ENCODE measurements at places on chromosomes 7 and 10.

- no peak for DNase-seq
Observed at GRCh38 chr10:93758891-93759410, 1.2 kb downstream of the LGI1 start.

GRCh38 chr7:149067869-149068268, 22.6 kb downstream of the ZNF786 start:
- DNase-seq, result no peak

- DNase-seq, result peak; percentile 60
Observed at GRCh38 chr7:150903606-150904005, 51.3 kb downstream of the AOC1 start.

- DNase-seq, result no peak
Observed at GRCh38 chr10:17307123-17307522, 79.1 kb downstream of the VIM start.

DNA sequence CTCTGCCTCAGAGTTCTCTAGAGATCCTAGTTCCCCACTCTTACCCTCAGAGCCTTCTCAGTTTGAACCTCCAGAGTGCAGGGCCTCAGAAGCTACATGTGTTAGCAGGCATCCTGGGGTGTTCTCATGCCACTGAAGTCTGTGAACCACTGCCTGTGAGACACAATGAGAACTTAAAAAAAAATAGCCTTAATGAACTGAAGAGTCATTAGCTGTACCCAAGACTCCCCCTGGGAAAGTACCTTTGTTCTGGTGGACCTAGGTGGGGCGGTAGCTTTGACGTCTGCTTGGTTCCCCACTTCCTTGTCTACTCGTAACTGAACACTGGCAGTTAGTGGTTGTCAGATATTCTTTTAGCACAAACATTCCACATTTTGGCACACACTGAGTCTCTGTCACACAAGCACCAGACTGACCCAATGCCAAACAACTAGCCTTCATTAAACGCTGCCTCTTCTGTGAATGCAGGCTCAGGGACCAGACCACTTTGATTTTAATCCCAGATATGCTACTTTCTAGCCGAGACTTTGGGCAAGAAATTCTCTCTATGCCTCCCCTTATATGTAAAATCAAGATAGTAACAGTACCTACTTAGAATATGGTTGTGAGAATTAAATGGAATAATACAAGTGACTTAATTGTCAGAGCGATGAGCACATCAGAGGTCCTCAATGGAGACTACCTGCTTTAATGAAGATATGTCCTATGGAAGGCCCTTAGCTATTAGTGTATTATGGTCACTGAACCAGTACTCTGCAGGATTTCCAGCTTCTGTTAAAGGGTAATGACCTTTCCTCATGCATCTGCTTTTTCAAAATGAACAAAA, 75.3 kb upstream of the CC2D2B start:
- DNase-seq, result no peak

- DNase-seq, result no peak
Observed at GRCh38 chr10:67864607-67865371, 19.7 kb upstream of the SIRT1 start.

GRCh38 chr10:86327954-86328725, 38.5 kb downstream of the GRID1 start:
- no peak for DNase-seq

DNA sequence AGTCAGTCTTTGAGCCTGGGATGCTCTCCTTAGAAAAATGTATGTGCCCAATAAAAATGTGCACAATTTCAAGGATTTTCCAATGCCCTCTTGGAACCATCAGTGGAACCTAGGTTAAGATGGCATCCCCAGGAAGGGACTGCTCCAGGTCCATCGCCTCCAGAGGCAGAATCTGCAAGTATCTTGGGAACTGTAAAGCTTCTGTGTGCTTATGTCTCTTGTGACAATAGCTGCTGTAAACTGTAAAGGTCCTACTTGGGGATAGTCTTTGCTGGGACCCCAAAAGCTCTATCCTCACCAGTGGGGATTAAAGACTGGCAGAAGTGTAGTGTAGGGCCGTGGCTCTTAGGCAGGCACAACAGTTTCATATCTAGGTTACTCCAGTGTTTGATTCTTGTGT, 11.9 kb downstream of the DUSP5 start:
- DNase-seq, result no peak

DNA sequence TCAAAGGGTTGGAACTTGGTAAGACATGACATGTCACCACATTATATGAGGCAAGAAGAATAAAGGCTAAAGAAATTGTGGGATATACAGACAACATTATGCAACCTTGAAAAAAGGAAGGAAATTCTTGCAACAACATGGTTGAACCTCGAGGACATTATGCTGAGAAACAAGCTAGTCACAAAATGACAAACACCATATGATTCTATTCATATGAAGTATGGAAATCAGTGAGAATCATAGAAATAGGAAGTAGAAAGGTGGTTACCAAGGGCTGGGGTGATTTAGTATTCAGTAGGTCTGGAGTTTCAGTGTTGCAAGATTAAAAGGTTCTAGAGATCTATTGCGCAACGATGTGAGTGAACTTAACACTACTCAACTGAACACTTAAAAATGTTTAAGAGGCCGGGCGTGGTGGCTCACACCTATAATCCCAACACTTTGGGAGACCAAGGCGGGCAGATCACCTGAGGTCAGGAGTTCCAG, 126.9 kb upstream of the TBX20 start:
- DNase-seq, result no peak

DNA sequence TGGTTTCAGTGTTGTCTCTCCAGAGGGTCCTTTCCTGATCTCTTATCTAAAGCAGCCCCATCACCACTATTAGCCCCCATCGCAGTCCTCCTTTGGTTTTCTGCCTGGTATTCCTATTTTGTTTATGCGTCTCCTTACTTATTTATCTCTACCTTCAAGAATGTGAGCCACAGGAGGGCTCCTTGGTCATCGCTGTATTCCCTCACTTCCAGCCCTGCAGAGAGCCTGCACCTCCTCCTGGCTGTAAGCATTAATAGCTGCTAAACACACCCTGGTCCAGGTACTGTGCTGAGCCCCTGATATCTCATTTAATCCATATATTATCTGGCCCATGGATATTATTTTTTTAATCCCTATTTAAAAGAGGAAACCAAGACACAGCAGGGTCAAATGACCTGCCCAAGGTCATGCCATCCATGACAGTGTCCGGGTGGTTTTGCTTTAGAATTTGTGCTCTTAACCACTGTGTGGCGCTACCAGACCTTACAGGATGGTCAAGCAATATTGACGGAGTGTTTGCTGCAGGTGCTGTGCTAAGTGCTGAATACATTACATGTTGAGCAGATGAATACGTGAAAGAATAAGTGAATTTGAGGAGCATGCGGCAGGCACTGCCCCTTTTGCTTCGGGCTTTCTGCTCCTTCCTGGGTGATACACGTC, 227.2 kb downstream of the ADAM12 start:
- DNase-seq, result no peak

DNA sequence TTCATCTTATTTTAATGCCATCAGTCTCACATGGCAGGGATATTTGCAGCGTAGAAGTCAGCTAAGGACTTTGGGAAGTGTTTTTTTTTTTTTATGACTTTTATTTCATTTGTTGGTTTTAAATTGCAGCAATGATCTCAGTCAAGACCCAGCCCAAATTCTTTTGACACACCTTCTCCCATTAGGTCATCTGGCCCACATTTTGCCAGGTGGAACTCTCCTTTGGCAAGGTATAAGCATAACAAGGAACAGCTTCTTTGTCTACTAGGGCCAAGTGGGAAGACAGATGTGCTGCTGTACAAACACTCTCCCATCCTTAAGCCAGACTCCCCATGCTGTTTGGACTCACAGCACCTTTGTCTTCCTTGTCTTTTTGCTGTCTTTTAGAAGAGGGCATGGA, 41.8 kb downstream of the PLEKHA8 start:
- no peak for DNase-seq

DNA sequence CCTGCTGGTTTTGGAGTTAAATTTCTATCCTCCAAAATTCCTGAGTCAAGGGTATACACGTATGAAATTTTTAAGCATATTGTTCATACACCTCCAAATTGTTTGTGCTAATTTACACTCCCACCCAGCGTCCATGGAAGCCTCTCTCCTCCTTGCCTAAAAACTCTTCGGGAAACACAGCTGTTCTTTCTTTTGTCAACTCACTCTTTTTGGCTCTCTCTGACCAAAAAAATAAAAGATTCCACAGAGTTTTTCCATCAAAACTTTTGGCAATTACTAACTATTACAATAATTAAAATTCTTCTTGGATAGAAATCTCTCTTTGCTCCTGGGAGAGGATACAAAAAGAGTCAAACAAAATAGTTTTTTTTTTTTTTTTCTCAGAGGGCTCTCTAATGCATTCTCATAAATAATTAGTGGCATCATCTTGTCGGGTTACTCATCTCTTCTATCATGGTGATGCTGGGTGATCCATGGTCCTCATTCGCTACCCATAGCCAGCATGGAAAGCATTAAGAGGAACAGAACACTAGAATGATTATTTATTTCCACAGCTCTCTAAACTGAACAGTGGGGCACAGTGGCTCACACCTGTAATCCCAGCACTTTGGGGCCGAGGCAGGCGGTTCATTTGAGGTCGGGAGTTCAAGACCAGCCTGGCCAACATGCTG, 310.7 kb downstream of the SFMBT2 start:
- DNase-seq, result no peak

- DNase-seq, result no peak
Observed at GRCh38 chr10:34824870-34825269, 9.8 kb upstream of the PARD3 start.

DNA sequence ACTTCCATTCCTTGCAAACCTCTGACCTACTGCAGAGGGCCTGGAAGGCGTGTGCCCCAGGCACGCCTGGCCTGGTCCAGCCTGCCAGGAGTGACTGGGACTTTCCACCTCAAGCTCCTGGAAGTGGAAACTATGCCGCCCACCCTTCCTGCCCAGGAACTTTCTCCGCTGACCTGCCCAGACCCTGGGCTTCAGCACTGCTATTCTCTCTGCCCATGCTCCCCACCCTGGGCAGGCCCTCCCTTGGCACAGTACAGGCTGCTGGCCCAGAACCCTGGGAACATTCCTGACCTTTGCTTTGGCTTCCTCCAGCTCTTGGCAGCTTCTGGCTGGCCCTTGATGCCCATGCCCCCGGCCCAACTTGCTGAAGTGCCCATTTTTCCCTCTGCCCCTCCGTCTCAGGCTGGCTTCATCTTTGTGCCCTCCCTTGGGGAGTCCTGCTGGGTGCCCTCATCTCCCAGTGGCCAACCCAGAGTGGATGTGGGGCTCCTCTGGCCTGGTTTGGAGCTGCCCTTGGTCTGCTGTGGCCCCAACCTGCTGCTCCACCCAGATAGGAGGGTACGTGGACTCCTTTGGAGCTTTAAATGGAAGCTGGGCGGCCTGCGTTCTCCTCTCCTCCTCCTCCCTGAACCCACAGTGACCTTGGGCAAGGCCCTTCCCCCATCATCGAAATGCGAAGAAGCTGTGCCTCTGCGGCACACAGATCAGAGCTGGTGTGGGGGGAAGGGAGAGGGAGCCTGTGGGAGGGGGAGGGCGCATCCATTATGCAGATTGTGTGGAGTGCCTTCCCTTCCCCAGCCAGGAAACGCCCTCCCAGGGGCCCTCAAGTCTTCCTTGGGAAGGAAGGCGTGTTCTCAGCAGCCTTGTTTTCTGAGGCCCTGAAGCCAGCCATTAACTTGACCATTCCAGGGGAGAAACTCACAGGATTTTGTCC, 3.4 kb downstream of the MMRN2 start:
- DNase-seq, result peak; percentile 83

GRCh38 chr10:79025199-79025832, 43.5 kb upstream of the ZMIZ1 start:
- peak; percentile 41 for DNase-seq

GRCh38 chr7:137952426-137952805, 49.5 kb downstream of the CREB3L2 start:
- no peak for DNase-seq
